ENCODE measurements at places on chromosomes 11 and 22.

- DNase-seq = peak; percentile 10
Measured at GRCh38 chr11:121696177-121696871, 243.6 kb upstream of the SORL1-AS1 start.

- peak; percentile 19 for DNase-seq
Measured at GRCh38 chr11:94885133-94885532, 88.2 kb downstream of the CWC15 start.

DNA sequence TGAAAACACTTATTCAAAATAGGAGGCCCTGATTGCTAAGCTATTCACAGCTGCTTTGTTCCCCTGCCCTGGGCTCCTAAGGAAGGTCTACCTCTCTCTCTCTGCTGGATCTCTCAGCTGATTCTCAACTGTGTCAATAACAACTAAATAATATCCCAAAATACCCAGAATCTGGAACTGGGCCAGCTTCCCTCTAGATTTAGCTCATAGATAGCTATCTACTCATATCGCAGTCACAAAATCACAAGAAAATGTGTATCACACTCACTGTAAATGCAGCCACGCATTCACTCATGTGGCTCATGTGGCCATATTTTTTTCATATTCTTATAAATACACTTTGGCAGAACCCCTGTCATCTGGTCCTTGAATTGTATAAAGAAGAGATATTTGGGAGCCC is 555.1 kb downstream of the OPCML start:
- DNase-seq = no peak

- no peak for DNase-seq
Measured at GRCh38 chr11:120284272-120284671, 40.8 kb upstream of the TLCD5 start.

DNA sequence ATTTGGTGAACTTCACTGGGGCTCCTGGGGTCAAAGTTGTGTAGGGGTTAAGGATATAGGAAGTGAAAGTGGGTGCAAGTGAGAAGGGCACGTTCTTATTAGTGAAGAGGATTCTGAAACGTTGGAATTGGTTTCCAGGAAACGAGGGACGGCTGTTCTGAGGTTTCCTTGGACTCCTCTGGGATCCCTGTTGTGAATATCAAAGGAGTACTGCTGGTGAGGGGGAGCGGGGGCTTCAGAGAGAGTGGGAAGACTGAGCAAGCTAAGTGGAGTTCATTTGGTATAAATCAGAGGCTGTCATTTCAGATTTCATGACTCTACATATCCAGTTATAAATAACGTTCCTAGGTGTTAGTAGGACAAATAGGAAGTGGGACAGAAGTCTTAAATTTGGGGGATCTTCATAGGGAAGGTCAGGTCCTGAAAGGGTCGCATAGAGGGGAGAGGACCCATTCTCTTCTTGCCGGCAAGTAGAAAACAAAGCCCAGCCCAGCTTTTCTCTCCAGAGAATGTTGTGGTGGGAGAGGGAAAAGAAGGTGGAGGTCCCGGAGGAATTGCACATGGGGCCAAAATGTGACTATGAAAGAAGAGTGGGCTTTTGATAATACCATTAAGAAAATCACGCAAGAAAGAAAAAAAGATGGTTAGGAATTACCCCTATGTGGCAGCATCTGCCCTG is 1.1 kb upstream of the NELL1 start:
- DNase-seq = no peak
